Posterior cingulate gyrus (tissue), 11 donors: ENCODE measurements at places on chromosomes 13 and 19.

DNA sequence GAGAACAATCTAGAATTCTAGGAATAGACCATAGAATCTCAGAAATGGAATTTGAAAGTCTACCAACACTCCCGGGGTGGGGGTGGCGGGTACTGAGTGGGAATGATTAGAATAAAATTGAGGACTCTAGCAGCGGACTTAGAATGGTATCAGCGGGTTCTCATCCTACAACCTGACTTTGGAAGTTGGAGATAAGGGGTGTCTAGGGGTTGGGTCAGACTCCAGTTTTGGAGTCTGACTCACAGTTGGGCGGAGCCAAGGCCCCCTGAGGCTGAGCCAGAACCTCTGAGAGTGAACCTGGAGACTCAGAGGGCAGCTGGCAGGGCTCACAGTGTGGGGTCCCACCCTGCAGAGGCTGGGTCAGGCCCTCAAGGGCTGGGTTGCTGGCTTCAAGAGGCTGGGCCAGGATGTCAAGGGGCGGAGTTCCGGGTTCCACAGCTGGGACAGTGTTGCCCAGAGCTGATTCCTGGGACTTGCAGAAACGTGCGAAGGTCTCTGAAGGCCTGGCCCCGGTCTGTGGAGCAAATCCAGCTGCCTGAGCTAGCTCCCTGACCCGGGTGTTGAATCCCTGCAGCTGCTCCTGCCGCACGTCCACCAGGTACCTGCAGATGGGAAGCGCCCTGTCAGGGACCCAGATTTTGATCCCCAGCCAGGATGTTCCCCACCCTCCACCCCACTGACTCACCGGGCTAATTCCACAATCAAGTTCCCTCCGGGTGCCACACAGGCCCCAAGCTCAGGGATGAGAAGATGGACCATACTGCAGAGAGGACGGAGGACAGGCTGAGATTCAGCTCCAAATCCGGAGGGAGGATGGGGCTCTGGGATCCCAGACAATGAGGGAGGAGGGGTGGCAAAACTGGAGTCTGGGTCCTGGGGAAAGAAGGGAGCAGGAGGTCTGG lies 1.6 kb upstream of the TNNI3 start:
- DNase-seq = no peak

DNA sequence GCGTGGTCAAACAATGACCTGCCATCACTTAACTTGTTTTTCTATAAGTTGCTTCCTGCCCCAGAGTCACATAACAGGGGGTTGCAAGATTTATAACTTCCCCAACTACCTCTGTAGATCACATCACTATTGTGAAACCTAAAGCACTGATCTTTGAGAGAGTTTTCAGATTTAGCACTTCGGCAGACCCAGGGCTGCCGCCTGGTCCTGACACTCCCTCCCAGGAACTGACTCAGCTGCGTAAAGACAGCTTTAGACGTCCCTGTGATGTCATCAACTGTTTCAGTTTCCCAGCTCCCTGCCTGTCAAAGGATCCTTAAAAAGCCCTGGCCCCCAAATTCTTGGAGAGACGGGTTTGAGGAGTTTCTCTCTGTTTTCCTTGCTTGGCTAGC lies 33.3 kb downstream of the IGFL2 start:
- DNase-seq = no peak

DNA sequence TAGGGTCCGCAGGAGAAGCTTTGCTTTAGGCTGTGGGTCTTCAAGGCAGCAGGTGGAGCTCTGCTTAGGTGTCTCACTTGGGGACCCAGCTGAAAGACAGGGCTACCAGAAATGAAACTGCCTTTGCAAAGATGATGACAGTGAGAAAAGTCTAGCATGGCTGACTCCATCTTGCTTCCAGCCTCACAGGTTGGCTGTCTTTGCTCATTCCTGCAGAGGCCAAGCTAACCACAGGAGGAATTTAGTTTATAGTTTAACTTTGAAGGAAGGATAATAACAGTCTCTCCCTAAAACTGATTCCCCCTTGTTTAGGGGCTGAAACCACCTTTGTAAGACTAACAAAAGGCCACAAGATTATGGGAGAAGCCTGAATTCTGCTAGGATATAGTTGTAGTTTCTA lies 252.4 kb downstream of the UQCRFS1 start:
- no peak for DNase-seq

DNA sequence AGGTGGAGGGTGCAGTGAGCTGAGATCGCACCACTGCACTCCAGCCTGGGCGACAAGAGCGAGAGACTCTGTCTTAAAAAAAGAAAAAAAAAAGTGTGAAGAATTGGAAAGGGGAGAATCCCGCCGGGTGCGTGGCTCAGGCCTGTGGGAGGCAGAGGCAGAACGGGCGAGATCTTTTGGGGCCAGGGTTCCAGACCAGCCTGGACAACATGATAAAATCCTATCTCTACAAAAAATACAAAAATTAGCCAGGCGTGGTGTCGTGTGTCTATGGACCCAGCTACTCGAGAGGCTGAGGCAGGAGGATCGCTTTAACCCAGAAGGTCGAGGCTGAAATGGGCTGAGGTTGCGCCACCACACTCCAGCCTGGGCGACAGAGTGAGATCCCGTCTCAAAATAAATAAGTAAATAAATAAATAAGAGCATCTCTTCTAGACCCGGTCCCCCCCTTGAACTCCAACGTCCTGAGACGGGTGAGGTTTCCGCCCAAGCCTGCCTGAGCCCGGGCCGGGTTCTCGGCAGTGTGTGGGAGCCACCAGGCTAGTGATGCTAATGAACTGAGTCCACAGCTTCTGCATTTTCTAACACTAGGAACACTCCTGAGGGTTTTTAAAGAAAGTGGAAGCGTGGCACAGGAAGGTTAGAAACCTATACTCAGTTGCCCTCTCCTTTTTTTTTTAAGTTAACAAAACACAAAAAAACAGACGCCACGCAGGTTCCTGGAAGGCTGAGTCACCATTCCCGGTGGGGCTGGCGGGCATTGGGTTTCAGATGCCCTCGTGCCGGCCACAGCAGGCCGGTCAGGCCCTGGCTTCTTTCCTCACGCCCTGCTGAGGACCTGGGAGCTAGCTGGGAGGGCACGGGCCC lies 22.0 kb downstream of the GPX4 start:
- no peak for DNase-seq

DNA sequence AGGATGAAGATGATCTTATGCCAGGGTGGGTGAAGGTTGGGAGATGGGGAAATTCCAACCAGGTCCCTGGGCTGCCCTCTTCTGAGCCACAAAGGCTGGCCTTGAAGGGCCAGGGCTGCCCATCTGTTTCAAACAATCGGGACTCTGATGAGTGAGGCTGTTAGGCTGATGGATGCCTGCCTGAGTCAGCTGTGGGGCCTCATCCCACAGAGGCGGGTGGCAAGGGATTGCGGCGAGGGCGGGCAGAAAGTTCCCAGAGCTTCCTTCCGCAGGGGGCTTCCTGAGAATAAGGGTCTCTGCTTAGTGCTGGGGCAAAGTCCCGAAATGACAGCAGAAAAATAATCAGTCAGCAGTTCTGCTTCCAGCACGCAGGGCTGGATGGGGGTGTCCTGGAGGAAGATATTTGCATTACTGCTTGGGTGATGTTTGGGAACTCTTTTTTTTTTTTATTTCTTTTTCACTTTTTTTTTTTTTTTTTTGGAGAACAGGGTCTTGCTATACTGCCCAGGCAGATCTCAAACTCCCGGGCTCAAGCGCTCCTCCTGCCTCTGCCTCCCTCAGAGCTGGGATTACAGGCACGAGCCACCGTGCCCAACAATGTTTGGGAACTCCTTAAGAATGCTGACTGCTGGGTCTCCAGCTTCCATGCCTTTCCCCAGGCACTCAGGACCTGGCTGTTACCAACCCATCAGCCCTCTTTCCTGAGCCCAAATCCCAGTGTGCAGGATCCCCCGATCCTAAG lies 14.1 kb downstream of the SH3GL1 start:
- DNase-seq = peak; percentile 54

DNA sequence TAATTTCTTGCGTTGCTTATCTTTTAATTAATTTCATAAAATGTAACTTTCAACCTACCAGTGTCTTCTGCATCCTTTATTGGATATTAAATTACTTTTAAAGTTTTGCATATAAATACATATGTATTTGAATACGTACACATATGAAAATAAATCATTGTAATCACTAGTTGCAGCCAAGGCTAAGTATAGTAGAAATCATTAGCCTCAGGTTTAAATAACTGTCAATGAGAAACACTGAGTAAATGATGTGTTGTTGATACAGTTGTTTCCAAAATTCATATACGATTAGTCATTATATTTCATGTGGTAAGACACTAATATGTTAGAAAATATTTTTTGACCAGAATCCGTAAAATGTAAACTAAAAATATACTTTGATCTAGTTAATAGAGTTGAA lies 1267.1 kb upstream of the PCDH20 start:
- no peak for DNase-seq

- no peak for DNase-seq
Measured at GRCh38 chr13:84668637-84669036, 786.4 kb upstream of the SLITRK1 start.

GRCh38 chr13:88764103-88764502 lies 1092.9 kb downstream of the SLITRK5 start:
- no peak for DNase-seq

DNA sequence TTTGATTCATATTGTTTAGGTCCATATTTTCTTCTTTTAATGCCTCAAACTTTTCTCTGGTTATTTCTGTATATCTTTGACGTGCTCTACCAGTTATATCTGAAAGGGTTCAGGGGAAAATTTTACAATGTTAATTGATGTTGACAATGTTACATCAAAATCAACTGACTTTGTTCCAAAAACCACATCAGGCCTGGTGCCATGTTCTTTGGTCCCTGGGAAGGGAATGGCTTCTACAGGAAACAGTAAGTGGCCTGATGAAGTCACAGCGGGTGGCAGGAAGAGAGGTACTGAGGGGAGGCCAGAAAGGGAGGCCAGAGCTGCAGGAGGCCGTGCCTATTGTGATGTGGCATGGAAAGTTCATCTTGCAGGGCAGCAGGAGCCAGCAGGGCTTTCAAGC lies 38.2 kb downstream of the CEP89 start:
- DNase-seq = no peak

GRCh38 chr13:102369302-102369701 lies 32.5 kb downstream of the FGF14 start:
- DNase-seq = no peak

- DNase-seq = peak; percentile 81
Measured at GRCh38 chr19:40529093-40529954, 47.3 kb upstream of the SHKBP1 start.

- DNase-seq = no peak
Measured at GRCh38 chr13:20065516-20065915, 95.3 kb downstream of the GJA3 start.

DNA sequence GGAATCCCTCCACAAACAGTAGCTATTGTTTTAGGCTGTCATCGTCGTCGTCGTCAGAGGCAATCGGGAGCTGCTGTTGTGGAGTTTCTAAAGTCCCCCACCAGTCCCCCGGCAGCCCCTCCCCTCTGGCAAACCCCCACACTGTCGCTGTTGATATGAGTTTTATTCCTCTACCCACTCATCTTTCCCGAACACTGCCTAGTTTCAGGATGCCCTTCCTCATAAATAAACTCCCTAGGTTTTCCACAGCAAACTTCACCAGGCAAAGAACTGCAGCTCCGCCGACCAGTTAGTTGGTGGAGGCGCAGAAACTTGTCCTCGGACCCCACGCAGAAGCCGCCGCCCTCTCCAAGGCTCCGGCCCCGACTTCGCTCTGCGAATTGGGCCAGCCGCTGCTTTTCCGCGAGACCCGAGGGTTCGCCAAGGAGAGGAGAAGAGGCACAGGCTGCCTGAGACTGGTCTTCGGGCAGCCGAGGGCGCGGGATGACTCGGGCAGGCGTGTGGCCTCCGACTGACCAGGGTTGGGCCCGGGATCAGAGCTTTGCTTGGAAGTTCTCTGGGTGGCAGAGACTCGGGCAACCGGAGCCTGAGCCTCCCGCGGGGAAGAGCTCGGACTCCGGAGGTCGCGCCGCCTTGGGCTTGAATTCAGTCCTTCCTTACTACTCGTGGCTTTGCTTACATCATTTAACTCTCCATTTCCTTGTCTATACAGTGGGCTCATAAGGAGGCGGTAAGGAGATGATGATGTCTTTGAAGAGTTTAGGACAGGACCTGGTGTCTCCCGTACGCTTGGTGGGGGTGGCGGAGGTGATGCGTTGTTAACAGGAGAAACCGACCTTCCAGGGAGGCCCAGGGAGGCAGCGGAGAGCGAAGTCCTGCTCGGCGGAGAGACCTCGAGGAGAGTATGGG lies 7.9 kb downstream of the PDX1 start:
- no peak for DNase-seq

GRCh38 chr19:29432677-29433076 lies 93.1 kb upstream of the VSTM2B start:
- DNase-seq = no peak

DNA sequence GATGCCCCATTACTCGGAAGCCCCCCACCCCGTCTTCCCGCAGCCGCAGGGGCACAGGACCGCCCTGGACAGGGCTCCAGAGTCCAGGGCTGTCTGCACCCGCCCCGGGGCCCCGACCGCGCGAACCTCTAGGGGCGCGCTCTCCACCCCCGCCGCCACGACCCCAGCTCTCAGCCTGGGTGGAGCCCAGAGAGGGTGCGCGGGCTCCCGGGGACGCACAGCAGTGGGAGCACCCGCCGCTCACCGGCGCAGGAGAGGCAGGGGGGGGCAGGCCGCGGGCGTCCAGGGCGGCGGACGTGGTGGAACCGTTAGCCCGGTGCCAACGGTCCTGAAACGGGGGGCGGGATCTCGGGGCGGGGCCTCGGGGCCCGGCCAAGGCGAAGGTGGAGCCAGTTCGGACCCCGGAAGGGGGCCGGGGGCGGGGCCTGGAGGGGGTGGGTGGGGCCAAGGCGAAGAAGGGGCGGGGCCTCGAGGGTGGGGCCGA lies at the start of gene ATP8B3:
TSS of gene ATP8B3 (minus strand) at position 335 of the 484 bp plus-strand sequence. CDS start 540 bp downstream, outside the sequence.
- no peak for DNase-seq

DNA sequence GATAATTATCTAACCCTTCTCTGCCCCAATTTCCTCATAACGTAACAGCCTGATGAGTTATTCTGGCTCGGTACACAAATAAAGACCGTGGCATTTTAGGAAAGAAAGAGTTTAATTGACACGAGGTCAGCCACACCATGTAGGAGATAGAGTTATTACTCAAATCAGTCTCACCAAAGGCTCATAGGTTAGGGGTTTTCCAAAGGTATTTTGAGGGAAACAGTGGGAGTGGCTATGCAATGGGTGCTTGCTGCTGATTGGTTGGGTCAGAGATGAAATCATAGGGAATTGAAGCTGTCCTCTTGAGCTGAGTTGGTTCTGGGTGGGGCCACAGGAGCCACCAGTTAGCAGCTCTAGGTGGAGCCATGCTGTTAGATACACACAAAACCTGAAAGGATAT lies 137.5 kb downstream of the FREM2 start:
- no peak for DNase-seq

GRCh38 chr13:94112227-94112626 lies 367.3 kb downstream of the DCT start:
- DNase-seq = no peak

- DNase-seq = no peak
Measured at GRCh38 chr19:18503971-18504885, 17.6 kb downstream of the ELL start.
